ENCODE measurements at places on chromosomes 3 and 15. TPM values are rescaled to one million over a fixed set of nuclear protein-coding genes. Genes with fewer than 3 reads are reported as not detected.

CD200R1 gene
- total RNA-seq = 0.51 TPM

RETNLB gene
- total RNA-seq = not detected

BNC1 gene
- 0.11 TPM for total RNA-seq

GCNT3 gene
- not detected for total RNA-seq

- DNase-seq = no peak
Observed at GRCh38 chr3:56253941-56254665, 214.2 kb downstream of the ERC2 start.

DNA sequence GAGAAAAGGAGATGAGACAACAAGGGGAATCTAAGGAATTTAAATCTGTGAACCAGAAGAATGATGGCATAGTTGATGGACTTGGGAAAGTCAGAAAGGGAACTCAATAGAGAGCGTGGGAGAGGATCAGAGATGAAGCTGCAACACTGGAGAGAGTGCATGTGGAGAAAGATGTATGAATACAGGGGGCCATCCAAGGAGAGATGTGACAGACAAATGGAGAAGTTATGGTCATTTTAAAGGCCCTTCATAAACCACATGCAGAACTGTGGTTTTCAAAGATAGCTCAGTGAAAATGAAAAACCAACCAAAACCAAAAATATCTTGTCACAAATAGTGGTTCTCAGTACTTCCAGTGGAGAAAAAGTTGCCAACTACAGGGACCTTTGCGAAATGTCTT lies 265.2 kb downstream of the SUCLG2 start:
- no peak for DNase-seq

- no peak for DNase-seq
Observed at GRCh38 chr15:88637436-88637835, 1.4 kb upstream of the ISG20 start.

DNA sequence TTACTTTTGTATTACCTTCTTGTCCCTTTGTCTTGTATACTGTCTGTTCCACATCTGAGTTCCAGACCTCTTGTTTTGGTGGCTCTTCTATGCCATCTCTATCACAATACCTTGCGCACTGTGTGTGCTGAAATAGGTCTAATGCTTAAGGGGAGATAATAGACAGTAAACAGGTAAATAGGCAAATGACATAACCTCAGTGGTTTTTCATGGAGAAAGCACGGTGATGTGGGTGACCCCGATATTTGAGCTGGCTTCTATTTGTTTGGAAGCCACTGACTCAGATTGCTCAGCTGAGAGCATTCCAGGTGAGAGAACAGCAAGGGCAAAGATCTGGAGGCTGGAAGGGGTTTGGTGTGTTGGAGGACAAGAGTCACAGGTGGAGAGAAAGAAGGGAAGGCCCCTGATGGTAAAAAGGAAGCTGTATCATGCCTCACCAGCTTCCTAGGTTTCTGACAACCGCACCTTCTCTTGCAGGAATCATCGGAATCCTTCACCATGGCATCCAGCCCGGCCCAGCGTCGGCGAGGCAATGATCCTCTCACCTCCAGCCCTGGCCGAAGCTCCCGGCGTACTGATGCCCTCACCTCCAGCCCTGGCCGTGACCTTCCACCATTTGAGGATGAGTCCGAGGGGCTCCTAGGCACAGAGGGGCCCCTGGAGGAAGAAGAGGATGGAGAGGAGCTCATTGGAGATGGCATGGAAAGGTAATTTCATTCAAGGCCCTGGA lies 795 bp downstream of the MCM2 start:
- no peak for DNase-seq

- DNase-seq = no peak
Observed at GRCh38 chr15:59371458-59372351, 966 bp downstream of the MYO1E start.

All from cardiac septum (tissue), 1 donor.